ENCODE measurements at places on chromosomes 2 and 18.

GRCh38 chr2:39902103-39902502, 123.0 kb upstream of the THUMPD2 start:
- DNase-seq: no peak

- no peak for DNase-seq
Observed at GRCh38 chr2:157792335-157793052, 83.6 kb downstream of the ACVR1 start.

GRCh38 chr2:233846387-233847247, 7.7 kb downstream of the HJURP start:
- no peak for DNase-seq

- no peak for DNase-seq
Observed at GRCh38 chr2:55840460-55840859, 83.1 kb downstream of the EFEMP1 start.

All from NCI-H748 treated with DMSO at 0.1 percent for 48 hours (cell line).